ENCODE measurements at places on chromosomes 5 and 9. TPM values are rescaled to one million over a fixed set of nuclear protein-coding genes. Genes with fewer than 3 reads are reported as not detected.

Gene SPINK7
- total RNA-seq = not detected

GRCh38 chr9:96519787-96520186 lies 69.8 kb downstream of the HABP4 start:
- no peak for DNase-seq

Gene SPINK5
- total RNA-seq = 12.8 TPM

Gene SSBP2
- total RNA-seq = 13.3 TPM

DNA sequence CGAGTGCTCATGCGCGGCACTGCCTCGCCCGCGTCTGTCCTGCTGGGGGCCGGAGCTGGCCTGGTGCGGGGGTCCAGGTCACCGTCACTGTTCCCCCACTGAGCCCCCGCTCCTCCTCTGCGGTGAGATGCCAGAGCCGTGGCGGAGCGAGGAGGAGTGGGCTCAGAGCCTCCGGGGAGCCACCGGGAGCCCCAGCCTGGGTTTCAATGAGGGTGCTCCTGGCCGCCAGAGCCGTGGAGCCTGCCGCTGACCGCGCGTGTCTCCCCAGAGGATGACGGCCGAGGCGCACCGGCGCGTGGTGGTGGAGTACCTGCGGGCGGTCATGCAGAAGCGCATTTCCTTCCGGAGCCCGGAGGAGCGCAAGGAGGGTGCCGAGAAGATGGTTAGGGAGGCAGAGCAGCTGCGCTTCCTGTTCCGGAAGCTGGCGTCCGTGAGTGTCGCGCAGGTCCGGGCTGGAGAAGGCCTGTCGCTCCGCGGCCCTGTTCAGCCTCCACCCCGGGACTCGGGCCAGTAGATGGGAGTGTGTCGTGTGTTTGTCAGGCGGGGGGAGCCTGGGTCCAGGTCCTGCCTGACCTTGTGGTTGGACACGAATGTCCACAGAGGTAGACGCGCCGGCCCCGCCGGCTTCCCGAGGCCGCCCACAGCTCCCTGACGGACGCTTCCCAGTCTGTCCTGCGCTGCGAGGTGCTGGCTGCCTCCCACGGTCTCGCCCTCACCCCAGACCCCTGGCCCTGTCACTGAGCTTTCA lies 22.0 kb downstream of the EXOC3 start:
- peak; percentile 8 for DNase-seq

- peak; percentile 93 for DNase-seq
These were observed 14.2 kb upstream of the RALGDS start for GRCh38 chr9:133135146-133135745.

GRCh38 chr5:35656721-35657120 lies 39.1 kb downstream of the SPEF2 start:
- no peak for DNase-seq

DNA sequence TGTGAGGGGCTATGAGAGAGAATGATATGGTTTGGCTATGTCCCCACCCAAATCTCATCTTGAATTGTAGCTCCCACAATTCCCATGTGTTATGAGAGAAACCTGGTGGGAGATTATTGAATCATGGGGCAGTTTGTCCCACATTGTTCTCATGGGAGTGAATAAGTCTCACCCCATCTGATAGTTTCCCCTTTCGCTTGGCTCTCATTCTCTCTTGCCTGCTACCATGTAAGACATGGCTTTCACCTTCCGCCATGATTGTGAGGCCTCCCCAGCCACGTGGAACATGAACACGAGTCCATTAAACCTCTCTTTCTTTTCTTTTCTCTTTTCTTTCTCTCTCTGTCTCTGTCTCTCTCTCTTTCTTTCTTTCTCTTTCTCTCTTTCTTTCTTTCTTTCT lies 743.4 kb upstream of the CTNND2 start:
- DNase-seq = no peak

Gene SLC6A7
- 30.4 TPM for total RNA-seq

Gene PDZD2
- 1.6 TPM for total RNA-seq

DNA sequence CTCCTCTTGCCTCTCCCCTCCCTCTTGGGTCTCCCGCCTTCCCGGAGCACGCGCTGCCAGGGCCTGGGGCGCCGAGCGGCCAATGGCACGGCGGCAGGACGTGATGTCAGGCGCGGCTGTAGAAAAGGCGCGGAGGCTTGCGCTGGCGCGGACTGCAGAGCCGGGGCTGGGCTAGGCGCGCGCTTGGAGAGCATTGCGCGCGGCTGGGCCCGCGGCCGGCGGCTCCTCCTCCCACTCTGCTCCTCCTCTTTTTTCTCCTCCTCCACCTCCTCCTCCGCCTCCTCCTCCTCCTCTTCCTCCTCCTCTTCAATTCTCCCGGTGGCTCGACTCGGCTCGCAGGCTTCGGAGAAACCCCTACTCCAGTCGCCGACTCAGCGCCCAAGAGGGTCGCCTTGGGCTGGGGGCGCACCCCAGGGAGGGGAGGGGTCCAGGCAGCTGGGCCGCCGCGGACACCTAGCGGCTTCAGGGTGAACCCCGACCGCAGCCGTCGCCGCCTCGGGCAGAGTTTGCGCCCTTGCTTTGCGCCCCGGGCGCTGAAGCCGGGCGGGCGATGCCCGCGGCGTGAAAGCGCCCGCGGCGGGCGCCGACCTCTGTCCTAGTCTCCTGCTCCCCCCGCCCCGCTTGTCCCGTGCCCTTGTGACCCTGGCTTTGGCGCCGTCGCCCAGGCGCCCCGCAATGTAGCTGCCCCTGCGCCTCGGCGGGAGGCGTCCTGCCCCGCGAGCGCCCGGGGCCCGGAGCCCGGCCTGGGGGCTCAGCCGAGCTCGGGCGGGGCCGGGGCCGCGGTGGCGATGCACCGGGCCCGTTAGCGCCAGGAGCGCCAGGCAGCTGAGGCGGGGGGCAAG lies at the start of gene LHX2:
Gene LHX2 (plus strand): TSS at position 309 of the 842 bp plus-strand sequence. CDS start 581 bp downstream, outside the sequence.
- peak; percentile 39 for DNase-seq

Gene DND1
- 0.78 TPM for total RNA-seq

Gene LIFR
- total RNA-seq = 18.6 TPM

DNA sequence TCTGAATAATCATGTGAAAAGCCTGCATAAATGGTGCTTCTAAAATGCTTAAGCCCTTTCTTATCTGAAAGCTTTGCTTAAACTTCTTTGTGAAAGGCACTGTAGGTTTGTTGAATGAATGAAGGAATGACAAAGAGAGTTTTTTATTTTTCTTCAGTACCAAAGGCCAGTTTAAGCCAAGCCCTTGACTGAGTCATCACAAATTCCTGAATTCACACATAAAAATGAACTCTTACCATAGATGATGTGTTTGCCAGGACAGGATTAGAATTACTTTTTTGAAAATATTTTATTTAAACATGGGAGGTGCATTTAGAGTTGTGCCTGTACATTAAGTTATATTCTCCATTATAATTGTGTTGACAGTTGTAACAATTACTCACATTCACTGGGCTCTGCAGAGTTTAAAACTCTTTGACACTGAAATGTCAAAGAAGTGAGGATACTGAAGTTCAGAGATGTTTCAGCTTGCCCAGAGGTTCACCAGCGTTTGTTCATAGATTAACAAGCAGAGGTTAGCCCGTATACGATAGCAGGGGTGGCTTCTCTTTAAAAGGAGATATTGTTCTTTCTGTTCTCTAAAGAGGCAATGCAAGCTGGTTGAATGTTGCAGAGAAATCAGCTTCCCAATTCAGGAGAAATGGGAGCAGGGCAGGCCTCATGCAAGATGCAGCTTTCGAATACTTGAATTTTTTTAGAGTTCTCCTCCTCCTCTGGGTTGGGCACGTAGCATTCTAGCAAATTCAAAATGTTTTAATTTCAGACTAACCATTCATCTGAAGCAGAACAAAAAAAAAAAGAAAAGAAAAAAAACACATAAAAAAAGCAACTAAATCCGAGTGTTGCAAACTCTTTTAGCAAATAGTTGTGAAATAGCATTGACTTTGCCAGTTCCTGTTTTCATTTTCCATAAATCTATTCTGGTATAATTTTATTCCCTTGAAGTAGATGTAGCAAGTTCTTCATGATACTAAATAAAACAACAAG lies 358.7 kb upstream of the KLF4 start:
- no peak for DNase-seq

DNA sequence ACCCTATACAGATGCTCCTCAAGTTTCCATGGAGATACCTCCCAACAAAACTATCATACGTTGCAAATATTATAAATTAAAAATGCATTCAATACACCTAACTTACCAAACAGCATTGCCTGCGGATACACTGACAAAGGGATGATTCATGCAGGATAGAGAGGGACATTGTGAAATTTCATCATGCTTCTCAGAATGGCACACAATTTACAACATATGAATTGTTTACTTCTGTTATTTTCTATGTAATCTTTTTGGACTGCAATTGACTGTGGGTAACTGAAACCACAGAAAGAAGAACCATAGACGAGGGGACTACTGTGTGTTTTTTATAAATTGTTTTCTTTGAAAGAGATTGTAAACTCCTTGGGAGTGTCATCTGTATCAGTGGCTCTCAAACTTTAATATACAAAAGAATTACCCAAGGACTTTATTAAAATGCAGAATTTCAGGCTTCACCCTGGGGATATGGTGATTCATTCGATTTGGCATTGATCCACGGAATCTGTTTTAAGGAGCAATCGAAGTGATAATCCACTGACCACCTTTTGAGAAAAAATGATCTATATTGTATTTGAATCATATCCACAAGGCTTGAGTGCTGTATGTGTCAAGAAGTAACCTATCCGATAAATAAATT lies 146.4 kb downstream of the SGCD start:
- DNase-seq = no peak

DNA sequence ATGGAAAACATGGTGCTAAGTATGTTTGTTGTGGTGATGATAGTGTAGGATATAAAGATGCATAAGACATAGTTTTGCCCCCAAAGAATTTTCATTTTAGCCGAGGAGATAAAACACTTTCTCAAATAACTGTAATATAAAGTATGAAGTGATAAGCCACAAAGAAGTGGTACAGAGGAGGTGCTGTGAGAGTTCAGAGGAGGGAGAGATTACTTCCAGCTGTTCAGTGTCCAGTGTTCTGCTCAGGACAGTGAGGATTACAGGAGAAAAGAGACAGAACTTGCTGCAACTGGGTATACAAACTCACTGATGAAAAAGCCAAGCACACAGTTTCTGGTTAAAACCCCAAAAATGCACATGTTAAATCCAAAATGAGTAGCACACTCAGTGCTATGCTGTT lies 309.3 kb downstream of the KIAA0825 start:
- no peak for DNase-seq

Gene FBXW2
- 62.0 TPM for total RNA-seq

DNA sequence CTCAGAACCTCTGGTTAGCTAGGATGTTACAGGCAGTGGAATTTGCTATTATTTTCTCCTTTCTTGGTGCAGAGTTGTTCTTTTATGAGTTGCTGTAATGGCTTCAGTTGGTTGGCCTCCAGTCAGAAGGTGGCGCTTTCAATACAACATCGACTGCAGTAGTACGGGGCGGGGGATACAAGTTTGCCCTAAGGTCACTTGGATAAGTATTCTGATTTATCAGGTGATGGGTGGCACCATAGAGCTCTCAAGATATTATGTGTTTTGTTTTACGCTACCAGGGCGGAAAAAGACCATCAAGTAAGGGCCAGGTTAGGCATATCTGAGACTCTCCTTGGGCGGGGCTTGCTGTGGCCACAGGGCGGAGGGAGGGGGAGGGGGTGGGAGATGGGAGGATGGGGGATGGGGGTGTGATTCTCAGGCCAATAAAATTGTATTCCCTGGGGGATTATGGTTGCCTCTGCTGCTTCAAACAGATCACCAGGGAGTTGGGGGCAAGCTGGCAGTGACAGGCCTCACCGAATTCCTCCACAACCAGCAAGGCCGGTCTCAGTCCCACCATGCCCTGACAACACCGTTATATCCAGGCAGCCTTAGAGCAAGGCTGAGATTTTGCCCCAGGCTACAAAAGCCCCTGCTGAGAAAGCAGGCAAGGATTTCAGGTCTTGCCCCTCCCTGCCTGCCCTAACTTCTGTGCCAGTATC lies 15.9 kb upstream of the RNF38 start:
- no peak for DNase-seq

DNA sequence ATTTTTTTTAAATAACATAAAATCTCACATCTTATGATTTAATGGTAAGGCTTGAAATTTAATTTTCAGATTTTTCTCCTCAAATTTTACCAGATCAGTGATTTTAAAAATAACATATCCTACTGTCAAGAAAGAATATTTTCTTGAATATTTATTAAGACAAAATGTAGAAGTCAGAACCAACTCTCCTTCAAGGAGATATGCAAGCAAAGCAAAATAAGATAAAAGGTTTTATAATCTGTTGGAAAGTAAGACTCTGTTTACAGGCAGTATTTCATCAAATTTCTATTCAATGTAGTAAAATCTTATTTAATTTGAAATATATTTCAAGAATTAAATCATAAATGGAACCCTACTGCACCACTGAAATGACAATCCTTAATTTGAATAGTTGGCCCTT lies 7.3 kb downstream of the AP3B1 start:
- no peak for DNase-seq

DNA sequence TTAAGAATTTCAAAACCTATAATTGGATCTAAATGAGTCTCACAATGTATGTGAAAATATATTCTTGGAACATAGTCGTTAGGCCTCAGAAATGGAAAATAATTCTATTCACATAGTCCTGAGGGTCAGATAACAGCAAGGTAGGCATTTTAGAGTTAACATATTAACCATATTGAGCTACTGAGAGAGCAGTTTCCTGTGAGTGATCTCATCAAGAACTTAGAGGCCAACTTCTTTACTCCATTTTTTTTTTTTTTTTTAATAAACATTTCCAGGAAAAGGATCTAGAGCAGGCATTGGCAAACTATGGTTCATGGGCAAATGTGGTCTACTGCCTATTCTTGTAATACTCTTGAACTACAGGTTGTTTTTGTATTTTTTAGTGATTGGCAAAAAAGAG lies 26.6 kb downstream of the RAB24 start:
- DNase-seq = no peak

DNA sequence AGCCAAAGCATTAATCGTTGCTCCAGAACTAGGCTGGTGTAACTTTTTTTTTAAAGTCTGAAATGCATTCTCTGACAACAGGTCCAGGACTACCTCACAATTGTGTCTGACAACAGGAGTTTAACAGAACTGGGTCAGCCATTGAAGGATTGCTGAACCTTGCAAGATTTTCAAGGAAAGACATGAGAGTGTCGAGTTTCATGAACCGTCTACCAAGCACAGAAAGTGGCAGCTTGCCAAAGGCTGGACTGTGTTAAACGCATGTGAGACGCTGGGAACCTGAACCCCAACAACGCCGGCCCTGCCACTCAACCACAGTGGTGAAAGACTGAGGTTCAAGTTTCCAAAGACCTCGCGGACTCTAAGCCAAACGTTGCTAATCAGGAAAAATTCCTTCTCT lies 79.1 kb downstream of the LHFPL2 start:
- DNase-seq = peak; percentile 46

- no peak for DNase-seq
These were observed 93.8 kb downstream of the HSPA4 start for GRCh38 chr5:133145436-133146170.

DNA sequence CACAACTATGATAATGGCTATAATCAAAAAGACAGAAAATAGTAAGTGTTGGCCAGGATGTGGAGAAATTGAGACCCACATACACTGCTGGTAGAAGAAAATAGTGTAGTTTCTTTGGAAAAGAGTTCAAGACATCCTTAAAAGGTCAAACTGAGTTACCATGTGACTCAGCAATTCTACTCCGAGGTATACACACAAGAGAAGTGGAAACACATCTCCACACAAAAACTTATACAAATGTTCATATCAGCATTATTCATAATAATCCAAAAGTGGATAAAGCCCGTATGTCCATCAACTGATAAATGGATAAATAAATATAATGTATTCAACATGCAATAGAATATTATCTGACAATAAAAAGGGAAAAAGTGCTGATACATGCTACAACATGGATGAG lies 532.2 kb downstream of the NR2F1-AS1 start:
- DNase-seq = no peak
